ENCODE measurements at places on chromosomes 13 and 19.

DNA sequence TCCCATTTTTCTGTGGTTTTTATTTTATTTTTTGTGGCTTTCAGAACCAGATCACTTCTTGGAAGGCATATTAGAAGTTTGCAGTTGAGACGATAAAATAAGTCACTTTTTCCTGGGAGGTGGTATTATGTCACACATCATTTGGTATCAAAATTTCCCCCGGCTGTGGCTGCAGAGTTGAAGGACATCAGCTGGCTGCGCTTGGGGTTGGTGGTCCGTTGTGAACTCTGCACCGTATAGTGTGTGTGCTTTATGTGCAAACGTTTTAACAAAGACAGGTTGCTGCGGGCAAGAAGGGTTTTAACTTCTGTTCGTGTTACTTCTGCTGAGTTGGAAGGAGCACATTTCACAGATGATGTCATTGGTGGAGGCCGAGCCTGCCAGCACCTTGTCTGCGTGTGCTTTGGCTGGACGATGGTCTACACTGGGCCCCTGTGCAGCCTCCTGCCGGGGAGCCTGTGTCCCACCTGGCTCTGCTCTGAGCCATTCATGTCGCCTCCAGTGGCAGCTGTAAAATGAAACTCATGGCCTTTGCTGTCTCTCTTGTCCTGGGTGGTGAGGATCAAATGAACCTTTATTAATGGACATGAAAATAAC, 9.6 kb downstream of the ATP11A start:
- no peak for DNase-seq

GRCh38 chr13:112118451-112119064, 51.6 kb downstream of the SOX1 start:
- DNase-seq: no peak

- DNase-seq: peak; percentile 13
Measured at GRCh38 chr13:111049791-111050538, 65.1 kb upstream of the ARHGEF7 start.

GRCh38 chr13:52738719-52739467, 727 bp downstream of the CNMD start:
- DNase-seq: peak; percentile 12

GRCh38 chr13:43963726-43964125, 84.0 kb downstream of the LACC1 start:
- DNase-seq: no peak

DNA sequence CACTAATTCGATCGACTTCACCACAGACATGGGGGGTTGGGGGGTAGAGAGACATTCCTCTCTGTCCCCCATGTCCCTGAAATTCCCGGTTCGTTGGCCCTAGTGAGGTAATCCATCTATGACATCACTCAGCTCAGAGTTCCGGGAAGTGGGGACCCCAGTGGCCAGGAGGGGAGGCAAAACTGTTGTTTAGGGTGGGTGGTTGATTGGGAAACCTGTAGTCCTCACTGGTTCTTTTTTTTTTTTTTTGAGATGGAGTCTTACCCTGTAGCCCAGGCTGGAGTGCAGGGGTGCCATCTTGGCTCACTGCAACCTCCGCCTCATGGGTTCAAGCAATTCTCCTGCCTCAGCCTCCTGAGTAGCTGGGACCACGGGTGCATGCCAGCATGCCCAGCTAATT, at the start of gene ARRDC5:
Gene ARRDC5 (minus strand): TSS at position 101 of the 400 bp plus-strand sequence. CDS start 71 bp downstream, at position 30.
- no peak for DNase-seq

DNA sequence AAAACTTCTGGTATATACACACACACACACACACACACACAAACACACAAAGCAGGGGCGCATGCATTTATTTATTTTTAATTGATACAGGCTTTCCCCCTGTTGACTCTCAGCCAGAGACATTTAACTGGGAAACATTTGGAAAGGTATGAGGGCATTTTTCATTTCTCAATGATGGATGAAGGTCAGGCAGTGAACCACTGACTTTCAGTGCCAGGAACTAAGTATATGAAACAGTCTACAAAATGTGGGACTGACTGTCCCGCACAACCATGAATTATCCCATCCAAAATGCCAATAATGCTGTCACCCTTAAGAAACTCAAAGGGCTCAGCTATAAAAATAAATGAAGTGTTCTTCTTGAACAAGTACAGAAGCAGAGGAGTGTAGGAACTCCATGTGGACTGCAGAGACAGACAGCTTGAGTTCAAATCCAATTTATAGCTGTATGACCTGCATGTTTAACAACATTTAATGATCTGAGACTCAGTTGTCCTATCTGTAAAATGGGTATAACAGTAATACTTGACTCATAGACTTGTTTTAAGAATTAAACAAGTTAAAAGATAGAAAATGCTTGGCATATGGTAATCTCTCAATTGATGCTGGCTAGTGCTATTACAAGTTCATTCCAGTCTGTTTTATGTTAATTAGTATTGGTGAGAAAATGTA, 25.0 kb upstream of the INTS6 start:
- no peak for DNase-seq
